ENCODE measurements at places on chromosomes 3 and 15.
A peak's percentile ranks its signal among the peaks of the same experiment; 100 is the strongest.

GRCh38 chr3:468172-468571, 271.6 kb downstream of the CHL1 start:
- DNase-seq = no peak

GRCh38 chr3:46168583-46169345, 39.3 kb downstream of the CCR1 start:
- no peak for DNase-seq

DNA sequence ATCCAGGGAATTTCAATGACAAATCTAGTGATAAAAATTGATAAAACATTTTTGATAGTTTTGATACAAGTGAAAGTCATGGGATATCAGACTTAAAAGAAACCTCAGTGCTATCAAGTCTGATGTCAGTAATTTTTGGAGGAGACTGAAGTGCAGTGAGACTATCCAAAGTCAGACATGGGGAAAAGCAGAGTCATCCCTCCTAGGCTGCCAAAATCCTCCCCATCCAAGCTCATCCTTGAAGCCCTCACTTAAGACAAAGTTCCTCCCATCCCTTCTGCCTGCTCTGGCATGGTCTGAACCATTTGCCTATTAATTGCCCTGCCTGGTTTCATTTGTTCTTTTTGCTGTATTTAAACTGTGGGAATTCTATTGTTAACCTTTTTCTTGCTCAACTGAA, 456.9 kb upstream of the UBE2E2 start:
- no peak for DNase-seq

DNA sequence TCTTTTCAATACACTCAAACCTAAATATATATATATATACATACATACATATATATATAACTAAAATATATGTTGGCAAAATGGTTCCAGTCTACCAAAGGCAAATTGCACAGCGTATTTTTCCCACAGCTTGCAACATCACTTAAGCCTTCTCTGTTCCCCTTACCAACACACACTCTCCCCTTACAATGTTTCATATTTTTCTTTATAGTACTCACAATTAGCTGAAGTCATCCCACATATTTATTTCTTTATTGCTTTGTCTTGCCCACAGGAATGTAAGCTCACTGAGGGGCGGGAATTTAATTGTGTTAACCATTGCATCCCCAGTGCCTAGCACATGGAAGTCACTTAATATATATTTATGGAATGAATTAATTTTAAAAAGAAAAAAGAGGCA, 288.3 kb downstream of the ULK4 start:
- DNase-seq = no peak

GRCh38 chr15:73560501-73561117, 72.6 kb downstream of the NPTN start:
- no peak for DNase-seq

GRCh38 chr3:177557548-177557947, 360.3 kb upstream of the TBL1XR1 start:
- DNase-seq = no peak

DNA sequence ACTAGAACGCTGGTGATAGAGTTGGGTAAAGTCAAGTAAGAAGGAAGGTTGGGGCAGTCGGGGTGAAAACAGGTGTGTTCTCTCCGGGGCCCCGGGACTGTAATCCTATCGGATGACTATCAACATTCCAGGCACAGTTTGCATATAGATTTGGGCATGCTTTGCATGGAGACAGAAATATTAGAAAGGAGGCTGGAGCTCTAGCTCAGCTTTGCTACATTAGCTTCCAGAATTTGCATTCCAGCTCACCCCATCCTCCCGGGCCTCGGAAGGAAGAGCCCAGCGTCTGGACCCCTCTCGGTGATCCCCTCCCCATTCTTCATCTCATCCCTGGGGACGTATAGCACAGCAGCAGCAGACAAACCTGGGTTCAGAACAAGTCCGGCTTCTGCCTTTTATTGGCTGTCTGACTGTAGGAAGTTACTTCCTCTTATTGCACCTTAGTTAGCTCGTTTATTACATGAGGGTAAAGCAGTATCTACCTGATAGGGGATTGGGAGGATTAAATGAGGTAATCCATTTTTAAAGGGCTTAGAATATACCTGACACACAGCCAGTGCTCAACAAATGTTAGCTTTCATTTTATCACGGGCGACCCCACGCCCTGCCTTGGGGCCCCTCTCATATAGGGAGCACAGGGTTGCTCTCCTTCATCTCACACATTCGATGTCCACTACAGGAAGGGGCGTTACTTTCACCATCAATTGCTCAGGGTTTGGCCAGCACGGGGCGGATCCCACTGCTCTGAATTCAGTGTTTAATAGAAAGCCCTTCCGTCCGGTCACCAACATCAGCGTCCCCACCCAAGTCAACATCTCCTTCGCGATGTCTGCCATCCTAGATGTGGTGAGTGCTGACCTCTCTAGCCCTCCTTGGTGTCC, 3.2 kb downstream of the HTR3E start:
- no peak for DNase-seq

- DNase-seq = peak; percentile 78
Measured at GRCh38 chr3:119279101-119279554, 15.1 kb upstream of the ARHGAP31 start.

GRCh38 chr3:196624907-196625306, 14.6 kb upstream of the NRROS start:
- peak; percentile 27 for DNase-seq
